Spinal cord (tissue), 10 donors: ENCODE measurements at places on chromosomes 7 and 10.

- no peak for DNase-seq
Observed at GRCh38 chr10:47362199-47362598, 14.0 kb downstream of the RBP3 start.

DNA sequence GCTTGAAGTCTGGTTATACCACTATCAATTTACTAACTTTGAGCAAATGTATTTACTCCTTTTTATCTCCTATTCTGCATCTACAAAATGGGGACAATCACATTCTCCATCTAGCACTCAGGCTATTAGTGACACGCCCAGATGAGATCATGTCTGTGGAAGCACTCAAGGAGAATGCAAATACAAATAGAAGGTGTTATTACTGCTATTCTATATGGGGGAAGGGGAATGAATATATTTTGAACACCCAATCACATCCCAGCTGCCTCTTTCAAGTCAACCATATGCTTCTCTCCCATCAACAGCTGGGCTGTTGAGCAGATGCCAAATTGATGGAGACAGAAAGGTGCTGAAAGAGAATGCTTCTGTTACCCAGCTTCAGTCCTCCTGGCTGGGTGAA is 23.5 kb downstream of the SGMS1 start:
- DNase-seq = no peak

- no peak for DNase-seq
Observed at GRCh38 chr10:78321000-78321399, 287.3 kb downstream of the RPS24 start.

DNA sequence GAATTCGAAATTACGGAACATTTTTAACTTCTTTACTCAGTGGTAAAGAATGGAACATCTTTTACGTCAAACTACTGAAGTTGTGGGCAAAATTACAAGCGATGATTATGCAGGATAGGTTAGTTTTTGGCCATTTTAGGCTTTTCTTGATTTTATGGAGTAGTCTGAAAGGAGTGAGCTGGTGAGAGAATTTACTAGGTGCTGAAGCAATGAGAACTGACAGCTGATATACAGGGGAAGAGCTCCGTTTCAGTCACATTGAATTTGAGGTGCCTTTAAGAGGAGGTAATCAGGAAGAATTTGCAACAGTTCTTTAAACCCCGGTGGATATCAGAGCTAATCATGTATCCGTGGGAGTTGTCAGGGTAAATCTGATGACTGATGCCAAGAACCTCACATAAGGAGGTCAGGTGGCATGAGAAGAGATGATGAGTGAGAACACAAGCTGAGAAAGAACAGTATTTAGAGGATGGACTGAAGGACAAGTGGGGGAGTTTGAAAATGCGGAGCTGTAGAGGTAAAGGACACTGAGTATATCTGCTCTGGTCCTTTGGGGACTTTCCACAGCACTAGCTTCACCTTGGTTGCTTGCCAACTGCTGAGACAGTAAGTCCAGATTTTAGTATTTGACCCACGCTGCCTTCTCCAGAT is 104.3 kb downstream of the AHR start:
- no peak for DNase-seq

DNA sequence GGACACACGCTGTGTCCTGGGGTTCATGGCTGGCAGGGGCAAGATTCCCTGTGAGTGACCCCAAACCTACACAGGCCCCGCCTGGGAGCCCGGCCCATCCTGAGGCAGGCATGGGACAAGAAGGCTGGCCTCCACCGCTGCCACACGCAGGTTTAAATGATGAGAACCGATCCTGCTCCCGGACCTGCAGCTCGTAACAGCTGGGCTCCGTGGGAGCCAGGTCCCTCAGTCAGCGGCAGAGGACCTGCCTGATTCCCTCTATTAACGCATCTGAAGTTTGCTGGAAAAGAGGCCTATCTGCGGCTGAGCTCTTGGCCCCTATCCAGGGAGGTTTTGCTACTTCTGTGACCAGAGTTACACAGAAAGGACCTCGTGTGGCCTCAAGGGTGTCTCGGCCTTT is 112.3 kb downstream of the VIPR2 start:
- DNase-seq = no peak

- DNase-seq = no peak
Observed at GRCh38 chr10:37675449-37675848, 182.0 kb downstream of the ZNF248 start.

DNA sequence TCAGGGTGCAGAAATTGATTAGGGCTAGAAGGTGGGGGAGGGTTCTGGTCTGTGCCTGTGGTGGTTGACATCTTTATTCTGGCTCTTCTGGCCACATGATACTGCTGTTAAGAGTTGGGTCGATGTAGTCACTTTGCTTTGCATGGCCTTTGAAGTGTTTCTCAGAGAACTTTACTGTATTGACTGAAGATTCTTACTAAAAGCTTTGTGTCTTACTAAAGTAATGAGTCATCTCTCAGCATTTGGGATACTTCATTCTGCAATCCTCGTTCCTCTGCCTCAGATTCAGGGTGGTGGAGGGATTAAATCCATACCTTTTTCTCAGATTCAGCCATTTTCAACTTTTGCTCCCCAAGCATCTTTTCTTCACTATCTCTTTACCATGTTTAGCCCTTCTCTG is 38.6 kb downstream of the STEAP4 start:
- DNase-seq = no peak

DNA sequence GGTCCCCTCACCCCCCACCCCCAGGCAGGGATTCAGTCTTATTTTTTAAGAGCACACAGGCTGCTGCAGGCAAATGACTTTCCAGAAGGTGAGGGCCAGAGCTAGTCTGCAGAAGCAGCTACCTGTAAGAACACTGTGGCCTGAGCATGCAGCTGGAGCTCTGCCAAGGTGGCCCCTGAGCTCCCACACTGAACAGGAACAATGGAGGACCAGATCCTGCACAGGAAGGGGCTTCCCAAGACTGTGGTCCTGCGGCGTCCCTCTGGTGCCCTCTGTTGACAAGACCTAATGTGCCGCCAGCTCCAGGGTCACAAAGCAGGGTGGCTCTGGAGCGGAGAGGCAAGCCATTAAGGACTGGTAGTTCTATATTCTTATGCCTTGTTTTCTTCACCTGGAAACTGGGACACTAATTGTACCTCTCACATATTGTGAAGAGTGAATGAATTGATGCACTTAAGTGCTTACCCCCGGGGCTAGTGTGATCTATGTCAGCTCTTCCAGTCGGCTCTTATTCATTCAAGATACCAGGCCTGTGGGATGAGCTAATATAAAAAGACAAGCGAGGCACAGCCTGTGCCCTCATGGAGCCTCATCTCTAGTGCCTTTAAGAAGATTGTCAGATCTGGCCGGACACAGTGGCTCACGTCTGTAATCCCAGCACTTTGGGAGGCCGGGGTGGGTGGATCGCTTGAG is 8.0 kb upstream of the BEND7 start:
- peak; percentile 73 for DNase-seq
